ENCODE measurements at places on chromosomes 2 and 18.

DNA sequence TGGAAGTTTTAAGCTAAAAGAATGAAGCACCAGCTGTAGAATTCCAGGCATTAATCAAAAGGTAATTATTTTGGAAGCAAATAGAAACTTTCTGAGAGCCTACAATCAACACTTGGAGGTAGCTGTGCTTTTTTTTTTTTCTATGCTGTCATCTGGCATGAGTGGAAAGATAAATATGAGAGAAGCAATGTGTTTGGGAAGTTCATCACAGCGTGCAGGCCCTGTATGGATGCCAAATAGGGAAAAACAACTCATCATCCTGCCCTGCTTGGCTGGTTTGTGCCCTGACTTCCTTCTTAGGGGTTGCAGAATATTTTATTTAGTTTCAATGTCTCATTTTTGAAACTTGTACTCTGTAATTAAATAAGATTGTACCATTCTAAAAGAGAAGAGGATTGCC lies 437.4 kb downstream of the PIK3C3 start:
- DNase-seq, result no peak

- DNase-seq, result peak; percentile 55
Observed at GRCh38 chr2:156322686-156323231, 9.8 kb downstream of the NR4A2 start.

- DNase-seq, result no peak
Observed at GRCh38 chr18:47882641-47883040, 47.8 kb downstream of the SMAD2 start.

DNA sequence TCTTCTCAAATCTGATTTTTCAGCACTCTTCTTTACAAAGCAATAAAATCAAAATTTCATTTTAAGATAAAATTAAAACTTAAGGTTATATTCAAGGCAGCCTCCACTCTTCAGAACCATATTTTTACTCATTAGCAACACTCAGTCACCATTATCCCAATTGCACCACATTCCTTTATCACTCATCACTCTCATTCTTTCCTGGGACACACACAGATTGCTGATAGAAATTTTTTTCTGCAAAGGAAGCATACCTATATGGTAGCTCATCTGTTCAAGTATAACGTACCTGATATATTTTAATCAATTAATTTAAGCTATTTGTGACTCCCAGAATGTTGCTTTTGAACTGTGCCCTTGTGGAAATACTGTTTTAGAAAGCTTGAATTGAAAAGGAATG lies 1559.3 kb upstream of the ZEB2 start:
- no peak for DNase-seq

GRCh38 chr2:108165729-108166128 lies 74.0 kb upstream of the SULT1C3 start:
- DNase-seq, result no peak

GRCh38 chr18:50080316-50080715 lies 114.6 kb downstream of the MYO5B start:
- no peak for DNase-seq

DNA sequence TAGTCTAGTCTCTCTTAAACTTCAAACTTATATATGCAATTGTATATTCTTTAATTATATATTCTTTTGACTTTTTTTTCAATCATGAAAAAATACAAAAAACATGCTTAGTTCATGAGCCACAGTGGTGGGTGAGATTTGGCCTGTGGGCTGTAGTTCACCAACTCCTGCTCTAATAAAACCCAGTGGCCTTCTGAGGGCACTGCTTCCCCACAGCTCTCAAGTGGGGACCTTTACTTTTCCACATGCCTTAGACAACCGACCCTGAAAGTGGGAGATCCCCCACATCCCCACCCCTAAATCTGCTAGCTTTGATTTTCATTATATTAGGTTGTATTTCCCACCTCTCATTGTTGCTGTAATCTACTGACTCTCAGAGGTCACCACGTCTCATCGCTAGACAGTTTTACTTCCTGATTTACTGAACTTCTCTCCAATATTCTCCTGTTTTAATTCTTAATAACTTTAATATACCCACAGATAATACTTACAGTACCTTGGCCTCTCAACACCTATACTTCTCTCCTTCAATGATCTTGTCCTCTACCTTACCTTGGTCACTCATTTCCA lies 57.3 kb downstream of the ROCK1 start:
- DNase-seq, result no peak

- peak; percentile 83 for DNase-seq
Observed at GRCh38 chr2:105919826-105920225, 175.1 kb downstream of the NCK2 start.

DNA sequence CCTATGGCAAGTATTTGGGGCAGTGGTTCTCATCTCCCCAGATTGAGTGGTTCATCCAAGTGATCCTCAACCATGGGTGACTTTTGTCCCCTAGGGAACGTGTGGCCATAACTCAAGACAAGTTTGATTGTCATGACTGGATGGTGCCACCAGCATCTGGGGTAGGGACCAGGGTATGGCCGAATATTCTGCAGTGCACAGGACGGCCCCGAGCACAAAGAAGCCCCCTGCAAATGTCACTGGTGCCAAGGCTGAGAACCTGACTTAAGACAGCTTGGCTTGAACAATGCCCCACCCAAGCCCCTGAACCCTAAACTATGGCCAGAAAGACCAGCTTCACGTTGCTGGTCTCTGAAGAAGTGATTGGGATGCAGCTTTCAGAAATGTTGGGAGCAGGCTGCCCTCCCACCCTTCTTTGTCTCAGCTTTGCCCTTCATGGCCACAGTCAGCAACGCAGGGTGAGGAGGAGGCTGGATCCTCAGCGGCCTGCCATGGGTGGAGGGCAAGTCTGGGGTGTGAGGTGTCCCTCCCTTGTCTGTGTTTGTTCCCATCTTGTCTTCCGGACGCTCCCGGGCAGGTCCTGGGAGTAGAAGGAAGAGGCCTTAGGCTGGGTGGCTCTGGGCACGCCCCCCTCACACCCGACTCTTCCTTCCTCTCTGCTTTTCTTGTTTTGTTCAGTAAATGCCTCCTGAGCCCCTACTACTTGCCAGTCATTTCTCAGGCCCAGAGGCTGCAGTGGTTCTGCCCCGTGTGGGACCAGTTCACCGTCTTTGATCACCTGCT lies 43.4 kb downstream of the GREB1 start:
- no peak for DNase-seq

Data from activated CD4-positive, alpha-beta T cell treated with anti-CD3 and anti-CD28 coated beads, Interleukin-2, amount 10 ng/mL, durations not matched to agents 24 days and 14 days (primary cell).